ENCODE measurements at places on chromosomes 5 and 9.
A peak's percentile ranks its signal among the peaks of the same experiment; 100 is the strongest.

DNA sequence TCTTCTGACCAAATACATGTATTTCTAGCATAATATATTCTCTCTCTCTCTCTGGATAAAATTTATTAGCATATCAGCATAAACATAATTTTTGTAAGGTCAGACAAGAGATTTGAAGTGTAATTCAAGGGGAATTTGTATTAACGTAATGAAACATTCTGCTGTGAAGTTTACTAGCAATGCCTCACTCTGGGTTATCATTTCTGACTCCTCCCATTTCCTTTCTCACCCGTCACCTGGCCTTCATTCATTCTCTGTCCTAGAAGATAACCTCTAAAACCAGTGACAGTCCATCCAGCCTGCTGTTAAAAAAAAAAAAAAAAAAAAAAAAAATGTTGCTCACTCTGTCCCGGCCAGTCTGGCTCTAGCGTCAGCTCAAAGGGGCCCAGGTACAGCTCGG lies 27.1 kb downstream of the GRAMD2B start:
- no peak for DNase-seq

- no peak for DNase-seq
These were observed 94.6 kb upstream of the SLC30A5 start for GRCh38 chr5:68999181-68999580.

DNA sequence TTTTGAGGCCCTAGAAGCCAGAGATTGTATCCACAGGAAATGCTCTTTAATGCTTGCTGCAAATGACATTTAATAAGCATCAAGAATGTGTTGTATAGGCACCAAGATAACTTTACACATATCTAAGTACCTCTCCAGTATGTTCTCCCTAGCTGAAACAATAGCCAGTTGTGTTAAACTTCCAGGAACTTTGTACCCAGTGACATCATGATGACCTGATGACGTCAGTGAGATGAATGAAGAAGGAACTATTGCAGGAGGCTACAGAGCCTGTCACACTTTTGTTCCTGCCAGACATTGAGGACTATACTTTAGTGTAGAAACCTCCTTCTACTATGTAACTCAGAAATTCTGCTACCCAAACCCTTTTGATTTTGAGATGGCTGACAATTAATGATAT lies 129.8 kb downstream of the CD180 start:
- no peak for DNase-seq

- DNase-seq = no peak
These were observed 30.3 kb upstream of the UHRF2 start for GRCh38 chr9:6382681-6383080.

GRCh38 chr5:178389026-178389729 lies 156.6 kb upstream of the PHYKPL start:
- DNase-seq = no peak

- no peak for DNase-seq
These were observed 475.7 kb upstream of the TNC start for GRCh38 chr9:115593587-115594091.

DNA sequence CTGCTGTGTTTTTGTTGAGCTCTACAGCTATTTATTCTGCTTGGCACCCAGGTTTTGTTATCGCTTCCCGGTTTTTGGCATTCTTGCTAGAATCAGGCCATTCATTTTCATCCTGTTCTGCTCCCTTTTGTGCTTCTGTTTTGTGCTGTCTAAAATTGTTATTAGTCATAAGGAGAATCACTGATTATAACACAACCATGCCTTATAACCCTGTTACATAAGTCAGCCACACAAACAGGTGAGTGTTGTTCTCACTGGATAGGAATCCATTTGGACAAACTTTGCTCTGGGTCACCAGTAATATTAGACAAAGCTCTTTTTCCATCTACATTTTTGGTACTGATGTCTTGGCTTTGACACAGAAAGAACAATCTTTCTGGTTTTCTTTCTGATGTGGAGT lies 622.8 kb downstream of the PSAT1 start:
- no peak for DNase-seq

DNA sequence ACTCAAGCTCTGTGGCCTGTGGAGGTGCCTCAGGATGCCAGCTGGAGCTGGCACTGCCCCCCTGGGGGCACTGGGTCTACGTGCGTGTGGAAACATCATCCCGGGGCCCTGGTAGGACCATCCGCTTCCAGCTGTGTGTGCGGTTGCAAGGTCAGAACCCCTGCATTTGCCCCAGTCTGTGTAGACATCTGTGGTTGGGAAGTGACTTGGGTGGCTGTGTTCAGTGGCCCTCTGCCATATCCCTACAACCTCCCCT lies 12.5 kb downstream of the TMEM8B start:
- DNase-seq = no peak

- DNase-seq = no peak
These were observed 97.8 kb downstream of the PIK3R1 start for GRCh38 chr5:68313336-68313735.

DNA sequence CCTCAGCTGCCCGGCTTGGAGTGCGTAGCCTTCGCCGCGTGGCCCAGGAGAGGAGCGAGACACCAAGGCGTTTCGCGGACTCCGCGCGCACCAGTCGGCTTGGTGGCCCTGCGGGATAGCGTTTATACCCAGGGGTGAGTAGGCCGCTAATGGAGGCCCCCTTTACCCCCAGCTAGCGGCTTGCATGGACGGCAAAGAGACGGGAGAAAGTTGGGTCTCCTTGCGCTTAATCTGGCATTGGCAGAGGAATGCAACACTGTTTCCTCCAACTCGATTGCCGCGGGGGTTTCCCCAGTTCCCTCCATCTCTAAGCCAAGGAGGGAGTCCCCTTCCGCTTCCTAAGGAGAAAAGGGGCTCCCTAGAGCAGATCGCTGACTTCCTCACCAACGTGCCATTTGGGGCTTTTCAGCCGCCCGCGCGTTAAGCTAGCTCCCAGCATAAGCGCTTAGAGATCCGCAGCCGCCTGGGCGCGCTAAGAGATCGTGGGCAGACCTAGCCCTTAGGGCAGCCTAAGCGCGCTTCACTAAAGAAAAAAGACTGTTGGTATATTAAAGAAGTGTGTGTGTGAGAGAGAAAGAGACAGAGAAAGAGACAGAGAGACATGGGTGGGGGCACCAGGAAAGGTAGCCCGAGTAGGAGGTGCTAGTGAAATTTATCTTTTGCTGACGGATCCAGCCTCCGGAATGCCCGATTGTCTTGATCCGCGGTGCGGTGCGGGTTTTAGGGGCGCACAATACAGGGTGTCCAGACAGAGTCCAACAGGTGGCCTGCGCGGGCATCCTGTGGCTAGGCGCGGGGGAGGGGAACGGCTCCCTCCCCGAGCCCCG lies 597.9 kb upstream of the SGCD start:
- DNase-seq = no peak

GRCh38 chr9:130265431-130266235 lies at the start of gene HMCN2:
HMCN2 (plus strand) TSS chr9:130265760; CDS start chr9:130265879, 119 bp downstream.
- DNase-seq = peak; percentile 56

DNA sequence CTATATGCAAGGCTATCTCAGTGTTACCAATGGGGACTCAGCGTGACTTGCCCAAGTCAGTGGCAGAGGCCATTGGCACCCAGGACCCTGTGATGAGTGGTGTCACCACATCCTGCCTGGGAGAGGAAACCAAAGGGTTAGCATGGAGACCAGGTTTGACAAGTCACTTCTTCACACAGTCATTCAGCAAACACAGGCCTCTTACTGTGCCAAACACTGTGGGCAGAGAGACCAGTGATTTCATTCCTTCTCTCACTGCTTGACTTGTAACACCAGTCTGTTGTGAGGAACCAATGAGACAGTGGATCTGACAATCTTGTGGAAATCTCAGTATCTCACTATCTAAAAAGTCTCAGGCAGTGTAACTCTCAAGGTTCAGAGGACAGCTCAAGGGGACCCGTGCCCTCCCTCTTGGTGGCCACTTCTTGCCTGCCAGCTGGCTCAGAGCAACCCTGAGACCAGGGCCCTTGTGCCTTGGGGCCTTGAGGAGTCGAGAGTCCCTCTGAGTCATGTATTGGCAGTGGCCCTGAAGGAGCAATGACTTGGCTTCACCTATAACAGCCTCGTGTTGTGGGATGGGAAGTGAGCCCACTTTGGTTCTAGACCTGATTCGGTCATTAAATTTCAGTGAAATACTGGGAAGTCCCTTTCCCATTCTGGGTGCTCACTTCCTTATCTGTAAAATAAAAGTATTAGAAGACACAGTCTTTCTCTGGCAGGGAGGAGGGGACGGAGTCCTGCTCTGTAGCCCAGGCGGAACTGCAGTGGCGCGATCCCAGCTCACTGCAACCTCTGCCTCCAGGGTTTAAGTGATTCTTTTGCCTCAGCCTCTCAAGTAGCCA lies 1.6 kb downstream of the FABP6 start:
- no peak for DNase-seq

DNA sequence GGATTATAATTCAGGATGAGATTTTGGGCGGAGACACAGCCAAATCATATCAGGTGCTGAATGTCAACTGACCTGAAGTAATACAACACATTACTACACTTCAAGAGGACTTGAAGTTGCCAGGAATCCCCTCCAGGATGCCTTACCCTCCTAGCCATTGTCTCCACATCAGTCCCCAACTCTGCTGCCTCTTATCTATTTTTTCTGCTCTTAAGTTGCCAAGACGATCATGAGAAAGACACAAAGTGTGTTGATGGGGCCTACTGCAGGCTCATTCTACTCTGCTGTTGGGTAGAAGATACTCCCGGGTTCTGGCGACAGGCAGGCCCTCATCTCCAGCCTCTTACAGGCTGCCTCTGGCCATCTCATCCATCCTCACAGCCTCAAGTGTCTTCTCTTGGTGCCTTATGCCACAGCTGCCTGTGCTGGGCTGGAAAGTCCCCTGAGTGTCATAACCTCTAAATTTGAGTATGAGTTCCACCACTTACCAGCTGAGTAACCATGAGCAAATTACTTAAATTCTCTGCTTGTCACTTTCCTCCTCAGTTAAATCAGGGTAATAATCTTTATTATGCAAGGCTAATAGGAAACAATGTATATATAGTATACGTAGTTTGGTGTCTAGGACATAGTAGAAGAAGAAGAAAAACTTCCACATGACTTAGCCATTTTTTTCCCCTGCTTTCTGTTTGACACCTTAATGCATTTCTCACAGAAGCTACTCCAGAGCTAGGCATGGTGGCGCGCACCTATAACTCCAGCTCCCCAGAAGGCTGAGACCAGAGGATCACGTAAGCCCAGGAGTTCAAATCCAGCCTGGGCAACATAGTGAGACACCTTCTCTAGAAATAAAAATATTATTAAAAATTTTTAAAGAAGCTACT lies 73.0 kb upstream of the SNX2 start:
- DNase-seq = no peak

DNA sequence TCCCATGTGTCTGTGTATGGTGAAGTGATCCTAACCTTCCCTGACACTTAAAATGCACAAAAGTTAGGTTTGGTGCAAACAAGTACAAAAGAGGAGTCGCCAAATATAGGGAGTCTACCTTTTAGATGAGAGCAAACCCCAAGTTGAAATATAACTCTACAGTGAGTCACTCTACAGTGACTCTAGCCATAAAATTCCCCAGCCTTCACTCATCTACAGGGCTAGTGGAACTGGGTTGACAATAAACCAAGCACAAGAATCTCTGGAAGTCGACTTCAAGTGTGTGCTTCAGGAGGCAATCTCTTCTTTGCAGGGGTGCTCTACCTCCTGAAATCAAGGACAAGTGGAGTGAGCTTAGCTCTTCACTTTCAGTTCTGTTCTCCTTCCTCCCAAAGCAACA lies 3.3 kb downstream of the SHISAL2B start:
- no peak for DNase-seq

DNA sequence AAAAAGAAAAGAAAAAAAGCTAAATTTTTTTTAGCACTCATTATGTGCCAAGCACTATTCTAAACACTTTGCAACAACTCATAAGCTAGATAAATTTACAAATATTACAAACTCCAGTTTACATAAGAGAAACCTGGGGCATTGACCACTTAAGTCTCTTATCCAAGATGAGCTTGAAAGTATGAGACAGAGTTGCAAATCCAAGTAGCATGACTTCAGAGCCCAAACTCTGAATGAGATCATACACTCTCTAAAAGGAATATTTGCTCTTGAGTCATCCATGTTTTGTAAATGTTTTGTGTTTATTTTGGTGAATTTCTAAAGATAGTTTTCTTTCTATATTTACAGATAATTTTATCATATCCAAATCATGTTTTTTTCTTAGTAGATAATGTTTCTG lies 4.0 kb upstream of the SHOC1 start:
- no peak for DNase-seq

- no peak for DNase-seq
These were observed 23.3 kb upstream of the STOM start for GRCh38 chr9:121393318-121393717.

DNA sequence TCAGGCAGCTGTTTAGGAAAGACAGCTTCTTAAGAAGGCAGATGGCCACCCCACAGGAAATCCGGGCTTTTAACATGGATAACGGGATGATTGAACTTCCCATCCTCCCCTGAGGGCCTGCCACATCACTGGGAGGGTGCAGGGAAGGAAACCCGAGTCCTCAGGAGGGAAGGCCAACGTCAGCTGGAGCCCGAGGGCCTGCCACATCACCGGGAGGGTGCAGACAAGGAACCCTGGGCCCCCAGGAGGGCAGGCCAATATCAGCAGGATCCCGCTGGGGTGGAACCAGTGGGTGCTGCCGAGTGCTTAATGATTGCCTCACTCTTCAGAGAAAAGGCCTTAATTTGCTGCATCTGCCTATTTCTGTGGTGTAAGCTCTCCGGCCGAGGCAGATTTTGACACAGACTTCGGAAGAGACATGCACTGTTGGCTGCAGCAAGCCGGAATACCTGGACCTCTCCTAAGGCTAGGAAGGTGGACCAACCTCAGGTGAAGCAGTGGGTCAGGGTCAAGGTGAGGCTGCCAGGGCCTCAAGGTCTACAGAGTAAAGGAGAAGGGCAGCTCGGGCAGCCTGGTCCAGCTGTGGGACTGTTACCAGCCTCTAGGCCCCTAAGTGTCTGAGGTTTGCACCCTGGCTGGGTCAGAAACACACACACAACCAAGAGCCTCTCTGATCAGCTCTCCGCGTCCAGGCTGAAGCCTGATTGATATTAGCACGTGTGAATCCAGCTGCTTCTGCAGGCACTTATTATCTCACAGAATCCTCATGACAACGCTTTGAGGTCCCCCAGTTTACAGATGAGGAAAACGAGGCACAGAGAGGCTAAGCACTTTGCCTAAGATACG lies 14.8 kb upstream of the COL5A1 start:
- peak; percentile 35 for DNase-seq

- DNase-seq = no peak
These were observed 3.0 kb upstream of the HRCT1 start for GRCh38 chr9:35903049-35903448.

GRCh38 chr9:111305914-111306313 lies 24.1 kb downstream of the OR2K2 start:
- no peak for DNase-seq

DNA sequence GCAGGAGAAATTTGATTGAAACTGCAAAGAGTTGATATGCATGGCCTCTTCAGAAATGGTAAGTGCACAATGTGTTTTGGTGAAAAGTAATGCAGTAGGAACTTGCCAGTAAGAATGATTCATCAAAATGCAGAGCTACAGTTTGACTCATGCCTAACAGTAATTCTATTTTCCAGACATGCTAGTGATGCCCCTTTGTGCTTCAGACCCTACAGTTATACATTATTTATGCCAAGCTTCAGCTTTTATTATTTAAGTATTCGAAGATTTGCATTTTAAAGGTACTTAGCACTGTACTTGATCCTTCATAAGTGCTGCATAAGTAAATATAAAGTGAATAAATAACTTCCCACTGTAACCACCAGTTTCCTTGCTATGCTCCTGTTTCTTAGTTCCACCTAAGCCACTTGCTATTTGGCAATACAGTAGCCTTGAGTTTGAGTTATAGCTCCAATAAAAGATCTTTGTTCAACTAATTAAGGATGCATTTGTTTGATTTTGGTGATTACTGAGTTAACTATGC lies 3.6 kb upstream of the SPATA31E1 start:
- DNase-seq = no peak
